Ammon's horn (tissue), 1 donor: ENCODE measurements at places on chromosomes 2 and 18.

DNA sequence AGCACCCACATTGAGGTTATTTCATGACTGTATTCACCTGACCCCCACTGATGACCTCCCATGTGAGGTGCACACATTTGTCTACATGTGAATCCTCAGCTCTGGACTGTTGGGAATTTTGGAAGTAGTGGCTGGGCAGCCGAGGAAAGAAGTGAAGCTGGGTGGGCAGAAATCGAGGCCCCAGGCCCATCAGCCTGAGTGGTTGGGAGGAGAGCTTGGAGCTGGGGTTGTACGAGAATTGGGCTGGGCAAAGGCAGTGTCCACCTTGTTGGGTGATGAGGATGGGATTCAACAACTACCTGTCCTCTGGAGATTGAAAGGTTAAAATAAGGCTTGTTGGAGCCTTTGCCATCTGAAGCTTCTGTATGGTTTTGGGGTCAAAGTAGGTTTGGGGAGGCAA, 35.8 kb downstream of the AGAP1 start:
- DNase-seq, result no peak

DNA sequence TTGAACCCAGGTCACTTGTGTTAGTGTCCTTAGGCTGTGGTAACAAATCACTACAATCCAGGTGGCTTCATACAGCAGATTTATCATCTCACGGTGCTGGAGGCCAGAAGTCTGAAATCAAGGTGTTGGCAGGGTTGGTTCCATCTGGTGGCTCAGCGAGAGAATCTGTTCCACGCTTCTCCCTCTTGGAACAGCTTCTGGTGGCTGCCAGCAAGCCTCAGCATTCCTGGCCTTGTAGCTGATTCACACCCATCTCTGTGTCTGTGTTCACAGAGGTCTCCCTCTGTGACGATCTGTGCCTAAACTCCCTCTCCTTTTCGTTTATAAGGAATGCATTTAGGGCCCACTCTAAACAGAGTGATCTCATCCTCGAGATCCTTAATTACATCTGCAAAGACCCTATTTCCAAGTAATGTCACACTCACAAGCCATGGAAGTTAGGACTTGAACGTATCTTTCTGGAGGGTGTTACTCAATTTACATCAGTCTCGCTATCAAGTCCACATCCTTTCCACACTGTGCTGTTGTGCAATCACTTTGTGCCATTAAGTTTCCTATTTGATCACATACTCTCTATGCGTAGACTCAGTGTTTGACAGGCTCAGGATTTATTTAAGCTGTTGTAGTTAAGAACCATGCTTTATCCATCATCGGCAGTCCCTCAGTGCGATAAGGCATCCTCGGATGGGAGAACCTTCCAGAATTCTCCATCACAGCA, 164.4 kb downstream of the SOCS6 start:
- no peak for DNase-seq

DNA sequence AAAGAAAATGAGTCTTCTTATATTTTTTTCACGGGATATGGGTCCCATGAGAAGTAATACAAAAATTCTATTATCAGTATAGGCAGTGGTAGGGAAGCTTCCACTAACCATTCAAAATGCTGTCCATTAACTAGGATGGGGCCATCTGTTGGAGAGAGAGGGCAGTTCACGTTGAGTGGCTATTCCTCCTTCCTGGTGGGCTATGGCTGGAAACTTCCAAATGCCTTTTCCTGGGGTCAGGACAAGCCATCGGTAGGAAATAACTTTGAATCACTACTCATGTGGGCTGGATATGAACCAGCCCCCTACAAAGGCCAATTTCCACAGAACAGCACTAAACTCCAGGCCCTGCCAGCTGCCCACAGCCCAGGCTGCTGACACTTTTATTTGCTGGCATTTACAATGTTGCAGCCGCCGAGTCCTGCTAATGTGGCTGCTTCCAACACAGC, 156.1 kb upstream of the HNRNPA3 start:
- no peak for DNase-seq

DNA sequence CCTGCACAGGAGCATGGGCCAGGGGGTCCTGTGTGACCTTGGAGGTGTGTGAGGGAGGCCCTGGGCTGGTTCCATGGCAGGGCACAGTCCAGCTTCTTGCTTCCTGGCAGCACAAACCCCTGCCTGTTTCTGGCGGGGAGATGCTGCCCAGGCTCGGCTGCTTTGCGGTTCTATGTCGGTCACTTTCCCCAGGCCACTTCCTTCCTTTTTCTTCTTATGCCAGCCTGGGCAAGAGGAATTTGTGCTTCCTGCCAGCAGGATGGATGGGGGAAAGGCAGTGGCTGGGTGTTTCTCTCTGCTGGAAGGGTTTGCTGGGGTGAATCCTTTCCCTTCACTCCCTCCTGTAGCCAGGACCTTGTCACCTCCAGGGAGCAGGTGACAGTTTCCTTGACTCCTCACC, 24.3 kb downstream of the ASAP2 start:
- peak; percentile 68 for DNase-seq

DNA sequence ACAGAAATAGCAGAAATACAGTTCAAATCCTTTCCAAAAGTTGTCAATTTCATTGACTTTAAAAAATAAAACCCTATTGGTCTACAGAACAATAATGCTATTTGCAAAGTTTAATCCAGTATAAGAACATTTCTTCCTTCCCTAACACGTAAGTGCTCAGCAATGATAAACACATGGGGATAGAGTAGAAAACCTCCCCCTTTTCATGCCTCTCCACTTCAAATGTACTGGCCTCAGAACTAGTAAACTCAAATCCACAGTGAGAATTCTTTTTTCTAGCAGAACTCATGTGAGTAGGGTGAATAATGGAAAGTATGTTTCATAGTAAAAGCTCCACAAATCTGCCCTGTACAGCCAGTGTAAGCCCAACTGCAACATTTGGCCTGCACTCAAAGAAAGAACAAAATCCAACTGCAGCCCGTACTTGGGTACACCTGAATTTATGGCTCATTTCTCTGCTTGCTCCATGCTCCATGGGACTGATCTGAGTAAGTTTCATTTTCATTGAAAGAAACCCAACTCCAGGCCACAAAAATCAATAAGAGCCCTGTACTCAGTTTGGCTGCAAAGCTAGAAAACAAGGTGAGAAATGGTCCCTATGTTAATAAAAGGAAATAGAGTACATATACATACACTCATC, 115.0 kb upstream of the RMDN2 start:
- no peak for DNase-seq

DNA sequence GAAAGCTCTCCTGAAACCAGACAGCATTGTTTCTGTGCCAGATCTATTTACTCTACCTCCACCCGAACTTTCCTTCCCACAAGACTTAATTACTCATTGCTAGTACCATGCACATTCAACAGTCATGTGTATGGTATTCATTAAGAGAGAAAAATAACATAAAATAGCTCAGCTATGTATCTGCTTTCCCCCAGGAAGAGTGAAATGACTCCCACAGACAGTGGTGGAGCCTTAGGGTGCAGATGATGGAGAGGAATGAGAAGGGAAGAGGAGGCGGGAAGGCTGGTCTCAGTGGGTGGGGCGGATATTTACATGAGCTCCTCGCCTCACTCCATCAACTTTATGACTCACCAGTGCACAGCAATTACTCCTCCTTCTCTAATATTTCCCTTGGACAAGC, 724.5 kb downstream of the EPHA4 start:
- peak; percentile 30 for DNase-seq

DNA sequence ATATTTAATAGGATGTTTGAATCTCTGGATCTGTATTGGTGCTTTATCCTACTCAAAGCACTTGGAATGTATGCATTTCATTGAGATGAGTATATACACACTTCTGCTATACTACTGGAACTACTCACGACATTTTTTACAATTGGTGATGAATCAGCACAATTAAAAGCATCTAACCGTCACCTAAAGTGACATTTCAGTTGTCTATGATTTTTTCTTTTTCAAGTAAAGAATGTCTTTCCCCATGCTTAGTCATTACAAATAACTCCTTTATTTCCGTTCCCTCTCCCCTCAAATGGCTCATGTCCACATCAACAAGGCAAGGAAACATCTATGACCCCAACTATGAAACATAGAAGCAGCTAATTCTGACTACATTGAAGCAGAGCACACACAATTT, 77.3 kb downstream of the CLIP4 start:
- no peak for DNase-seq

- no peak for DNase-seq
These were observed 114.8 kb downstream of the ACAA2 start for GRCh38 chr18:49698525-49699025.

DNA sequence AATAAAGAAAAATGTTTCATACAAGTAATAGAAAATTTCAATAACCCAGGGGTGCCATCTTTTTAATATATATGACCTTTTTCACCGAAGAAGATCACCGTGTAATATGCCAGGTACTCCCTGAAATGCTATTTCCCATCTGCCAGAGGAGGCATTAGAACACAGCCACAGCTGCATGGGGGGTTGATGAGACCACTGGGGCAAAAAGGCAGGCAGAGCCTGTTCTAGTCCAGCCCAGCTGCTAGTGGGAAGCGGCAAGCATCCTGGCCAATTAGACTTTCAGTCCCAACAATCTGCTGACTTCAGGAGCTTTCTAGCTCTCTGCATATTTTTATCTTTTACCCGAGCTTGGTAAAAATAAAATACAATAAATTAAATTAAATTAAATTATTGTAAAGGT, 362.6 kb downstream of the RIT2 start:
- no peak for DNase-seq

GRCh38 chr2:18436503-18437005, 123.9 kb downstream of the RDH14 start:
- no peak for DNase-seq

- no peak for DNase-seq
These were observed 449.2 kb upstream of the DCC start for GRCh38 chr18:51890762-51891161.
